Stimulated activated CD4-positive, alpha-beta T cell treated with anti-CD3 and anti-CD28 coated beads, Interleukin-15, amount 100 ng/mL, for 48 hours (primary cell): ENCODE measurements at places on chromosomes 1 and 21.

DNA sequence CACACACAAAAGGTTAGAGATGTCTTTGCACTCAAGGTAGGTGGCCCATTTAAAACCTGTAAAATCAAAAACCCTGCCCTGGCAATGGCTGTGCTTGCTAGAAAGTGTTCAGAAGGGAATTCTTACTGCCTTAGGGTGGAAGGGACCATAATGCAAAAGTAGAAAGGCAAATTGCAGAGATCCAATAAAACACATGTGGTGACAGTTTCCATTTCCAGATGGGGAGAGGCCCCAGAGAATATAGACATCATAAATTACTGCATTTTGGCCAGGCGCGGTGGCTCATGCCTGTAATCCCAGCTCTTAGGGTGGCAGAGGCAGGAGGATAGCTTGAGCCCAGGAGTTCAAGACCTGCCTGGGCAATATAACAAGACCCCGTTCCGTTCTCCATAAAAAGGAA, 13.0 kb downstream of the FMO1 start:
- DNase-seq: no peak

DNA sequence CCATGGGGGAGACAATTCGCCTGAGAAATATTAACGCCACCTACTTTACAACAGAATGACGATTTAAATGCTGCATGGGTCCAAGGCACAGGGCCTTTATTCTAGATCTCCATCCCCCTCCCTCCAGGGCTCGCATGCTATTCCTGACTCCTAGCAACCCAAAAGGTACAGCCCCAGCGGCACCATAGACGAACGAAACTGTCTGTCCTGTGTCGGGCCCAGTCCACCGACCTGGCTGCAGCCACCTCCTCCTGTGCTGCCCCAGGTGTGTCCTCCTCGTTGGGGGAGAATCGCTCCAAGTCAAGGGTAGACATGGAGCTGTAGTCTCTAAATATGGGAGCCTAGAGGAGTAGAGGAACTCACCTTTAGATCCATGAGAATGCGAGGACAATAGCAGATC, 196.5 kb downstream of the TOMM20 start:
- no peak for DNase-seq

- no peak for DNase-seq
Measured at GRCh38 chr1:19055701-19056100, 99.2 kb upstream of the IFFO2 start.

- DNase-seq: no peak
Measured at GRCh38 chr1:85952460-85952859, 204.1 kb downstream of the COL24A1 start.

- DNase-seq: peak; percentile 82
Measured at GRCh38 chr1:156126630-156127534, 12.4 kb downstream of the LMNA start.

DNA sequence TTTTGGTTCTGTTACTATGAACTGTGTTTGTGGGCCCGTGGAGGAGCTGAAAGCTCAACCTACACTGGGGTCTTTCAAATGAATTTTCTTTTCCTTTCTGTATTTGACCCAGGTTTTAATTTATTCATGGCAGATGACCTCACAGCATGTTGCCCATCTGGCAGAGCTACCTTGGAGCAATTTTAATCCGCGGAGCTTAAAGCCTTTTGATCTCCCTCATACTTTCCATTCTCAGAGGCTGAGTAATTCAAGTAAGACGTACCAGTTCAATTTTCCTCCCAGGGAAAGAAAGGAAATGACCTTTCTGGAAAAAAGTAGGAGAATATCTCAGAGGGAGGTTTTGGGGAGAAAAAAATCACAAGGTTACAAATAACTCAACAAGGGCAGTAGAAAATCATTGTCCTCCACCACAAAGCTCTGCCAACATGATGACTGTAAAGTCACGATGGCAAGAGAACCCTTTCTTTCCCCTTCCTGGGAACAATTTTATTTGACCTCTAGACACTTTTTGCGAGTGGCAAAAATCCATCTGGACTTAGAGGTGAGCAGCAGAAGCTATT, 21.6 kb upstream of the PCP4 start:
- DNase-seq: no peak

- no peak for DNase-seq
Measured at GRCh38 chr1:1833916-1834325, 55.7 kb upstream of the NADK start.

- DNase-seq: no peak
Measured at GRCh38 chr1:24094554-24094953, 17.4 kb downstream of the MYOM3 start.

GRCh38 chr21:16537501-16537900, 807.7 kb downstream of the USP25 start:
- DNase-seq: no peak

DNA sequence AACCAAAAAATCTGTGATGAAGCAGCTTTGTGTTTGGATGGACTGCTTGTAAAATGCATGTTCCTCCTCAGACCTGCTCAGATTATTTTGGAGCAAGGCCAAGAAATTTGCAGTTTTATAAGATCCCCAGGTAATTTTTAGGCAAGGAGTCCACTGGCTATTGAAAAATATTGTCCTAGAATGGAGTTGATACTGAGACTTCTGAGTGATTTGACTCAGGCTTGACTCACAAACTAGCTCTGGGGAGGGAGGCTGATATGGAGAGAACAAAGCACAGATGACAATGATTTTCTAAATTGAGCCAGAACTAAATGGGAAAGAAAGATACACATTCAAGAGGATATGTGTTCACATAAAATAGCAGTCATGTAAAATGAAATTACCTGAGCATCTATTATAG, 36.7 kb downstream of the AGL start:
- DNase-seq: no peak

DNA sequence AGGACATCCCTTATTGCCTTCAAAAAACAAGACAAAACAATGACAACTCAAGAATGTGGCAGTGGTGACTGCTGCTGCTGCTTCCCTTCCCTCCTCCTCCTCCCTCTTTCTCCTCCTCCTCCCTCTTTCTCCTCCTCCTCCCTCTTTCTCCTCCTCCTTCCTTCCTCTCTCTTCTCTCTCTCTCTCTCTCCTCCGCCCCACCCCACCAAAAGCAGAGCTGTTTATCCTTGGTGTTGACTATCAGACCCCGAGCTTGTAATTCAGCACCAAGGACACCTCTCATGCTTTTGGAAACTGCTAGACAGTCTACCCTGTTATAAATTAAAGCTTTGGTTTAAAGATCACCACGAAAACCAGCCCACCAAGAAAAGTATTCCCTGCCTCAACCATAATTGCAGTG, 72.4 kb upstream of the IFNAR2 start:
- DNase-seq: no peak

DNA sequence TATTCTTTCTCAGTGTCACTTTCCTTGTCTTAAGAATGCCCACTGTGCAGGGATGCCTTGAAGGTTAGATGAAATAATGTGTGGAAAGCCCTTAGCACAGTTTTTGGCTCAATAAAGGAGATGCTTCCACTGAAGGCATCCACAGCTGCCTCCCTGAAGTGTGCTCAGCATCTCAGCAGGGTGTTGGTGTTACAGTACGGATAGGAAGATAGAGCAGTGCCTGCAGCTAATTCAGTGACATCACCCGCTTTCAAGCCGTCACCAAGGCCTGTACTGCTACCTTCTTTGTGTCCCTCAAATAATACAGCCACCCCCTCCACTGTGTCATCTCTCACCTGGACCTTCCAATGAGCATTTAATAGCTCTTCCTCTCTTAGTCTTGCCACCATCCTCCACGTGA, 59.0 kb downstream of the NDUFS5 start:
- no peak for DNase-seq

DNA sequence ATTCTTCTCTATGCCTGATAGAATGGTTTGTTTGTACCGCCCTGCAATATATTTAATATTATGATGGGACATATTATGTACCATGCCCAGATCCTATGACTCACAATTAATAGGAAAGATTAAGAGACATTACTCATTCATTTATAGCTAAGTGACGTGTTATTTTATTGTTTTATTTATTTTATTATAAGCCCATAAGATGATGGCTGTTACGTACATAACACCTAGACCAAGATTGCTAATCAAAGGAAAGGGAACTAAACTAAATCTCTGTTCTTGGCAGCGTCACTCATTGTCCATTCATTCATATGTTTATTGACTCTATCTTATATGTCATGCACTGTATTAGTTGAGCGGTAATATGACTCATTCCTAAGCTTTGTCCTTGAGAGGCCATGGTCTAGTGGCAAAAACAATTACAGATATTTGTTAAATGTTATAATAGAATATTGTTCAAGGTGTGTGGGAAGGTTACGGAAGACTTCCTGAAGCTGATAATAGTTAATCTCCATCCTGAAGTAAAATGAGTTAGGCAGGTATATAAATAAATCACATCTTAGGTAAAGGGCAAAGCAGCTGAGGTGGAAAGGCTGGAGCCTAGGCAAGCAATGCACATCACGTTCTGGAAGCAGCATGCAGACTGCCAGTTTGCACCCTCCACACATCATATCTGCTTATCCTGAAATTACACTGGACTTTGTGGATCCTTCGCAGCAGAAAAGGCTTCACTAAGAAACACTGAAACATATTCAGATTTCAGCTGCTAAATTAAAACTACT, 16.6 kb upstream of the CD55 start:
- no peak for DNase-seq

DNA sequence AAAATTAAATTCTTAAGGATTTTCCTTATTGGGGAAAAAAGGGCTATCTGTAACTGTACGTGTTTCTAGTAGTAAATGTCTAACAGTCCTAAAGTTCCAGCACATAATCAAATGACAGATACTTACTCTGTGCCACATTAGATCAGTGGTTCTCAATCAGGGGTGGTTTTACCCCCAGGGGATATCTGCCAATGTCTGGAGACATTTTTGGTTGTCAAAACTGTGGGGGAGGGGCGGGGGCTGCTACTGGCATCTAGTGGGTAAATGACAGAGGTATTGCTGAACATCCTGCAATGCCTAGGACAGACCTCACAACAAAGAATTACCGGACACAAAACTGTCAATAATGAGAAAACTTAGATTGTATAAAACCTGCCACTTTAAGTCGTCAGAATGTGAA, 33.4 kb upstream of the PTPRC start:
- no peak for DNase-seq

DNA sequence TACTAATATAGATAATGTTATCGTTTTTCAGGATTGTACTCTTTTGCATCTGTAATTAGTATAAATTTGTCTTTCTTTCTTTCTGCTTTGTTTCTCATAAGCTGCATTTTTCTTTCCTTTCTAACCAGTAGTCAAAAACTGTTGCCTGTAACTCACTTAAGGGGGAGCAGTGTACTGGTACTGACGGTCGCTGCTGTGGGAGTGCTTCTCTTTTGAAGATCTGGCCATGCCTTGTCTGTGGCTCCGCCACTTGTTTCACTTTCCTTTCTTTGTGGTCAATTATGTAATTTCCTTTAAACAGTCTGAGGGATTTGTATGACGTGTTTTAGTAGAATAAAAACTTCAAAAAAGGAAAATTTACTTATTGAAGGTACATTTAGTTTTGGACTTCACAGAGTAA, 37.0 kb downstream of the MIA3 start:
- peak; percentile 39 for DNase-seq

DNA sequence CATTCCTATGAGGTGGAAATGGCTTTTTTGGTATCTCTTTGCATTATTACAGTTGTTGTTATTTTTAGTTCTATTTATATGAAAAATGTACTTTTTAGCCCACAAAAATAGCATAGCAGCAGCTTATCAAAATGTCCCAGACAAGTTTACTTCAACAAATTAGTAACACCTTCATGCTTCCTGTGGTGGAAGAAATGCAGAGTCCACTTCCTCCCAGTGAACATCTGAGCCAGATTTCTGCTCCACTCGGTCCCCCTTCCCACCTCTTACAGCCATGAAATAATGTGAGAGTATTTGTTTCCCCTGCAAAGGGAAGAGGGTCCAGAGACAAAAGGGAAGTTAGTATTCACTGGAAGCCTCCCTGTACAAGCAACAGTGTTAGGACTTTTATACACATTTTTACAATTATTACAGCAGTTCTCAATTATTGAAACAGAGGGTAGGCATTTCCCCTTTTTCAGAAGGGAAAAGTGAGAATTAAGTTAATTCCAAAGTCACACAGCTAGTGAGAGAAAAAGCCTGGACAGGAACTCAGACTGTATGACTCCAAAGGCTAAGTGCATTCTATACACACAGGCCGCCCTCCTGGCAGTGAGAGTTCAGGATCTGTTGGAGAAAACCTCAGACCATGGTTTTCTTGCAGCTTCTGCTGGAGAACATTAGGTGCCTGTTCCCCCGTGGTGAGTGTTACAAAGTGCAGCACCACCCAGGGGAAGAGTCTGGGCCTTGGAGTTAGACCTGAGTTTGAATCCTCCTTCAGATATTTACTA, 126.5 kb downstream of the PBX1 start:
- DNase-seq: no peak

DNA sequence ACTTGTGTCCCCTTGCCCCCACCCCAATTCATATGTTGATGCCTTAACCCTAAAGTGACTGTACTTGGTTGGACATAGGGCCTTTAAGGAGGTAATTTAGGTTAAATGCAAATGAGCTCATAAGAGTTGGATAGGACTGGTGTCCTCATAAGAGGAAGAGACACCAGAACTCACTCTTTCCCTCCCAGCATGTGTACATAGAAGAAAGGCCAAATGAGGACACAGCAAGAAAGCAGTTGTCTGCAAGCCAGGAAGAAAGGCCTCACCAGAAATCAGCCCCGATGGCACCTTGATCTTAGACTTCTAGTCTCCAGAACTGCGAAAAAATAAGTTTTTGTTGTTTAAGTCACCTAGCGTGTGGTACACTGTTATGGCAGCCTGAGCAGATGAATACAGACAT, 45.5 kb downstream of the RAB3GAP2 start:
- no peak for DNase-seq

DNA sequence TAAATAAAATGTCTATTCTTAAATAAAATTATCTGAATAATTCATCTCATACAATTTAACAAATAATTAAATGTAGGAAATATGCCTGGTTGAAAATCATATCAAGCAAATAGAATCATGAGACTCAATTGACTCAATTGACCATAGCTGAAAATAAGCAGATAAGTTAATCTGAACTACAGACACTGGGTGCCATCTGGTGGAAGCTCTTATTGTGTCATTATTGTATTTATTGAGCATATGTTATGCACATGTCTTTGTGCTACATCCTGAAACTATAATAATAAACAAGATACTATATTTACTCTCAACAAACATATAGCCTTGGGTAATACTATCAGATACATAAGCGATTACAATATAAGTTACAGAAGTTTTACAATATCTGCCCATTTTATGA, 41.0 kb downstream of the BRINP3 start:
- DNase-seq: no peak

DNA sequence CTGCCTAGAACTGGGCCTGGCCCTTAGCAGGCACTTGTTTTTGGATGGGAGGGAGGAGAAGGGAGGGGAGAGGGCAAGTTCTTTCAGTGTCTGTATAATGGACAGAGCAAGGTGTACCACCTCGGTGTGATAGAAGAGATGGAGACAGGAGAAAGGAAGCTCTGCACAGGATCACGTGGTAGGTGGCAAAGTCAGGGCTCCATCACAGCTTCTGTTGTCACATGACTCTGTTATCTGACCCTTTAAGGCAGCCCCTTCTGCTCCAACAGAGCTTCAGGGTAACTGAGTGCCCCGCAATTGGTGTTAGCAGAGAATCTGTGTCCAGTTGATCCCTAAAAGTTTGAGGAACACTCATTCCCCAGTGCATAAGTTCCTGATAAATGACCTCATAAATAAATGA, 16.5 kb upstream of the ETS2 start:
- DNase-seq: no peak

GRCh38 chr1:12095452-12096263, 32.6 kb downstream of the TNFRSF8 start:
- no peak for DNase-seq
